ENCODE measurements at places on chromosomes 13 and 19.

- DNase-seq, result no peak
These were observed 26.6 kb downstream of the ZSWIM9 start for GRCh38 chr19:48196933-48197665.

DNA sequence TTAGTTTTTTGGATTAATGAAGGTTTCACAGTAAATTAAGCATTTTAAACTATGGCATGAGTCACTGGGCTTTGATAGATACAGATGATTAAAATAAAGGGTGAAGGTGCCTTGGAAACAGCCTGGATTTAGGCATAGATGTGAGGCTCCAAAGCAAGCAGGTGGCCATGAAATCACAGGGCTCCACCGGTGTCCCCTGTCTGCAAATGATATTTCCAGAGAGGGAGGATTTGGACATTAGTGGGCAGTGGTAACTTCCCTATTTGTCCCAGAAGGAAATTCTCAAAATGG is 127.2 kb downstream of the COL4A1 start:
- DNase-seq, result no peak

GRCh38 chr13:43134868-43135267 is 111.5 kb downstream of the DNAJC15 start:
- DNase-seq, result no peak

DNA sequence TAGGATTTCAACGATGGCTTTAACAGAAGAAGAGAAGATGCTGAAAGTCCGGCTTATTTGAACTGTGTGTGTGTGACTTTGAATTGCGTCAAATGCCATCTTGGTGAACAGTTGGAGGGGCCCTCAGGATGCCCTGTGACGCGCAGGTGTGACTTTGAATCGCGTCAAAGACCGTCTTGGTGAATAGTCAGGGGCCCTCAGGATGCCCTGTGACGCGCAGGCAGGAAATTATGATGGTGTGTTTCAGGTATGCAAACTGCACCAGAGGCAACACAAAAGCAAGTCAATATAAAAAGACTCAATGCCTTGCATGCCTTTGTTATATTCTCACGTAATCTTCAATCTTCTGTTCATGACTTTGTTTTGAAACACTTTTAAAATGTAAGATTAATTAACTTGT is 29.2 kb downstream of the ATP11A start:
- DNase-seq, result no peak

DNA sequence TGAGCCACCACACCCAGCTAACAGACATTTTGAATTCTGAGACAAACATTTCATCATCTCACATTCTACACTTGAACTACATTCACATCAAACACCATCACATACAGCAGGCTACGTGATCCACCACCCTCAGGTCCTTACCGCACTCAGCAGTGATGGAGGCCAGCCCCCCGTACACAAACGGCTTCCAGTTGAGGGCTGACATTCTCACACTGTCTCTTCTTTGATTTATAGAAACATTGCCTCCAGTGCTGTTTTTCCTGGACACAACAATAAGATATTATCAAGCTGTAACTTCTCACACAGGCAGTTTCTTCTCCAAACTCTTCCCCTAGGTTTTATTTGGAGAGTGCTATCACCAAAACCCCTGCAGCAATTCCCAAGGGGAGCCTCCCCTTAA is 7.0 kb downstream of the SLC25A30 start:
- no peak for DNase-seq

GRCh38 chr19:4984438-4984990 is 15.6 kb downstream of the KDM4B start:
- no peak for DNase-seq

- DNase-seq, result no peak
These were observed 186.5 kb upstream of the ATXN8OS start for GRCh38 chr13:69921156-69921555.

GRCh38 chr19:44587963-44588770 is 25.2 kb upstream of the IGSF23 start:
- peak; percentile 80 for DNase-seq

GRCh38 chr13:31042481-31043165 is 110.2 kb downstream of the TEX26 start:
- DNase-seq, result no peak

DNA sequence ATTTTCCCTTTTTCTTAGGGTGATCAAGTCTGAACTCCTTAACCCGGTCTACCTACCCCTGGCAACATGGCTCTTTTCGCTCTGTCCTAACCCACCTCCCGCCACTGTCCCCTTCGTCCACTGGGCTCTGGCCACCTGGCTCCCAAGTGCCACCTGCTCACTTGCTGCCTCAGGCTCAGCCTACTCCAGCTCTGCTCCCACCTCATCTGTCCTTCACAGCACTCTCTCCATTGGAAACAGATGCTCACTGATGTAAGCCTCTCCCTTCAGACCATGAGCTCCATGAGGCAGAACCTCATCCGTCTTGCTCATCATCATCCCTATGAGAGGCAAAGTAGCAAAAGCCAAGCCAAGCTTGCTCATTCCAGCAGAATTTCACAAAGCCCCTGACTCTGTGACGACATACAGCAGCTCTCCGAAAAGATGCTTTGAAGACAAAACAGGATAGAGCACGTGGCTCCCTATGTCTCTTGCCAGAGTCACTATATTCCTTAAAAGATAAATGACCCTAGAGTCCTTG is 35.3 kb upstream of the AMER2 start:
- DNase-seq, result no peak

DNA sequence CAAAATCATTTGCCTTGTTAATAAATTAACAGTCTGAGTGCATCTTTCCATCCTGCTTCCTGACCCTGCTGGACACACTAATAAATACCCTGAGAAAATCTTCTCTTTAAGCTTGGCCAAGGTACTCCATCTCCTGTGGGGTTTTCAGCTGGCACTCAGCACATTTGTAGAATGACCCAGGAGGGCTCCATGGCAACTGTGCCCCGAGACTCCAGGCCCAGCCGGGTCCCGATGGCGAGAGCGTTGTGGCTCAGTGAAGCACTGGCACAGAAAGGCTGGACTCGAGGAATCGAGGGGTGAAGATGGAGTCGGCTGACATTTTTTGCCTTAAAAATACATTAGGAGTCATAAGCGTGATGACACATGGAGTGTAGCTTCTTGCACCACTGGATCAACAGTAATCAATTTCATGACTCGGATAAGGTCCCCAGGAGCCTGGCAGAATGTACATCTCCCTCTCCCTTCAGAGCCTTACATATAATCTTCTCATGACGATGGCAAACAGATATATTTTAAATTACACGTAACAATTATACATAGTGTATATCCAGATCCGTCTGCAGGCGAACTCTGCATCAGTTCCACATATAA is 85.4 kb downstream of the SLC7A1 start:
- no peak for DNase-seq

DNA sequence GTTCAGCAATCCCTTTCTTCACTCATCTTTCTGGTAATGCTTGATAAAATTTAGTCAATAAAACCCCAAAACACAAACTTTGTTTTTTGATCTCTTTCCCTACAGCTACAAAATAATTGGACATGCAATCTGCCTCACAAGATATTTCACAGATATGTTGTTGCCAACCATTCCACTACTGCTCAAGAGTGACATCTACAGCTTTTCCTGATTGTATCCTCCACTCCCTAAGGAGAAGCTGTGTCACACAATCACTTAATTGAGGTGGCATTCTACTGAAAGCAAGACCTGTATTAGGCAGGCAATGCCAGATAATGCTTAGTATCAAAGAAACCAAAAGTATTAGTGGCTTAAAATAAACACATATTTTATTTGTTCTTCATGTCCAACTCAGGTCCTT is 1646.2 kb upstream of the SPRY2 start:
- no peak for DNase-seq

DNA sequence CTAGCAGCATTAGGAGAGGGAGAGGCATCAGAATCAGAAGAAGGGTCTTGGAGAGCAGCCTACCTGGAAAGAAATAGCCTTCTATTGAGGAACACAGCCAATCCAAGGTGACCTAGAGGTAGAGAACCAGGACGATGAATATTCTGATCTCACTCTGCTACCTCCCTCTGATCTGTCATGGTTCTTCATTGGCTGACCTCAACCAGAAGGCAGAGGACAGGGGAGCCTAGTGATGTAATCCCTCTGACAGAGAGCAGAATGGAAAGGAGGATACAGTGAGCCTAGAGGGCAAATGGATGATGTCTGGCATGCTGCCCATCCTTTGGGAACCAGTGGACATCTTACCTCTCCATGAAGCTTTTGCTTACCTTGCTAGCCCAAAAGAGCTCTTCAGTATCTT is 3.6 kb downstream of the ZNF507 start:
- no peak for DNase-seq

GRCh38 chr19:16888629-16889365 is at the start of gene F2RL3:
Gene F2RL3 (plus strand): TSS chr19:16888999. CDS start chr19:16889190, 191 bp downstream.
- DNase-seq, result no peak
